ENCODE measurements at places on chromosomes 13 and 19. TPM values are rescaled to one million over a fixed set of nuclear protein-coding genes. Genes with fewer than 3 reads are reported as not detected.

- H3K4me3 ChIP-seq = no peak overlapping the region
- H3K4me1 ChIP-seq = no peaks in the 10 kb centered on the region
- no peak overlapping the region for H3K27ac ChIP-seq
- H3K27me3 ChIP-seq = peaks cover 18% of the 10 kb centered on the region
- no peaks in the 10 kb centered on the region for H3K36me3 ChIP-seq
These were observed 46.7 kb downstream of the CYP4F22 start for GRCh38 chr19:15555021-15555420.

The FBXO27 gene
- 2.9 TPM for polyA plus RNA-seq

The RNF225 gene
- 0.14 TPM for polyA plus RNA-seq

DNA sequence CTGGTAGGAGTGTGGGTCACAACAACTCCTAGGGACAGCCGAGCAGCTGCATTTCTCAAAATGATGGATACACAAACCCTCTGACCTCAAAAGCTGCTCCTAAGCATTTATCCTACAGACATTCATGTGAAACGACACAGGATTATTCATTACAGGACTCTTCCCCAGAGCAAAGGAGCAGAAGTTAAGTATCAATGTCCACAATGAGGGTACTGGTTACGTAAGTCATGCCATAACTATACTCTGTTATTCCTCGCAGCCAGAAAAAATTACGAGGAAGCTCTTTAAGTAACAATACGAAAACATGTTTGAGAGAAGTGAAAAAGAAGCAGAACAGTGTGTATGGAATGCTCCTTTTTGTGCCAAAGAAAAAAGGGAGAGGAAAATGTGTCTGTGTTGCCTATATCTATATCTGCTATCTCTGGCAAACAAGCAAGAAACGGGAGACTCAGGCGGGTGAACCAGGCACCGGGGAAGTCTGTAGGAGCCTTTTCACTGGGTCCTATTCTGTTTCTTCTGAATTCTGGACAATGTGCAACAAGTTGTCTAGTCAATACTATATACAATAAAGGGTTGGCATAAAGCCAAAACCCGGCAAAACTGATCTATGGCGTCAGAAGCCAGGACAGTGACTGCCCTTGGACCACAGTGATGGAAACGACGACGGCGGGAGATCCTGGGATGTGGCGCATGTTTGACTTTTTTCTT, 1.3 kb downstream of the ISOC2 start:
- no peak overlapping the region for H3K27ac ChIP-seq
- H3K36me3 ChIP-seq = no peaks in the 10 kb centered on the region
- H3K27me3 ChIP-seq = no peaks in the 10 kb centered on the region
- H3K4me3 ChIP-seq = no peak overlapping the region
- peaks cover 30% of the 10 kb centered on the region for H3K4me1 ChIP-seq

DNA sequence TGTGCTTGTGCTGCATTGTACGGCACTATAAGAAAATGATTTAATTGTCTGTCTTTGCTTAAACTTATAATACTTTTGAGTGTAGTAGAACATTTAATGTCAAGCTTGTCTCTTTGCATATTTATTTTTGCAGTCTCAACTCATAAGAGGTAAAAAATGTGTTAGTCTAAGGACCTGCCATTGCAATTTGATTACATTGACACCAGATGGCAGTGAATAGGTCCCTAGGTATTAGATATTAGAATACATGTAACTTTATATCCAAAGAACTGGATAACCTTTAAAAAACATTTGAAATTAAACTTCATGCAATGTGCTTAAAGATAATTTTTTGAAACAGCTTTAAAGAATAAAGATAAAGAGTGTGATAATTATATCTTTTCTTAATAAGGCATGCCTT, 1421.3 kb downstream of the OLFM4 start:
- no peaks in the 10 kb centered on the region for H3K36me3 ChIP-seq
- no peak overlapping the region for H3K4me3 ChIP-seq
- no peaks in the 10 kb centered on the region for H3K4me1 ChIP-seq

- peaks cover 3% of the 10 kb centered on the region for H3K36me3 ChIP-seq
- H3K27ac ChIP-seq = peak overlapping the region; percentile 42
- no peak overlapping the region for H3K4me3 ChIP-seq
- H3K27me3 ChIP-seq = no peaks in the 10 kb centered on the region
- no peak for DNase-seq
These were observed 27.9 kb downstream of the FLT1 start for GRCh38 chr13:28467034-28467433.

The PSG1 gene
- not detected for polyA plus RNA-seq
